ENCODE measurements at places on chromosomes 3 and 15. TPM values are rescaled to one million over a fixed set of nuclear protein-coding genes. Genes with fewer than 3 reads are reported as not detected.
A peak's percentile ranks its signal among the peaks of the same experiment; 100 is the strongest.

- no peak overlapping the region for H3K4me3 ChIP-seq
- no peaks in the 10 kb centered on the region for H3K4me1 ChIP-seq
- H3K27me3 ChIP-seq: no peaks in the 10 kb centered on the region
Observed at GRCh38 chr15:60353245-60353920, 44.4 kb downstream of the ANXA2 start.

The PRSS50 gene
- total RNA-seq: not detected

GRCh38 chr3:141452045-141452444, 34.8 kb upstream of the RASA2 start:
- H3K27ac ChIP-seq: no peak overlapping the region
- peak; percentile 70 for DNase-seq
- H3K27me3 ChIP-seq: no peaks in the 10 kb centered on the region
- no peaks in the 10 kb centered on the region for H3K4me1 ChIP-seq

GRCh38 chr15:47439146-47440111, 277.9 kb upstream of the SEMA6D start:
- H3K4me3 ChIP-seq: no peak overlapping the region
- H3K4me1 ChIP-seq: no peaks in the 10 kb centered on the region
- no peak overlapping the region for H3K27ac ChIP-seq
- no peak for DNase-seq
- H3K27me3 ChIP-seq: no peaks in the 10 kb centered on the region

DNA sequence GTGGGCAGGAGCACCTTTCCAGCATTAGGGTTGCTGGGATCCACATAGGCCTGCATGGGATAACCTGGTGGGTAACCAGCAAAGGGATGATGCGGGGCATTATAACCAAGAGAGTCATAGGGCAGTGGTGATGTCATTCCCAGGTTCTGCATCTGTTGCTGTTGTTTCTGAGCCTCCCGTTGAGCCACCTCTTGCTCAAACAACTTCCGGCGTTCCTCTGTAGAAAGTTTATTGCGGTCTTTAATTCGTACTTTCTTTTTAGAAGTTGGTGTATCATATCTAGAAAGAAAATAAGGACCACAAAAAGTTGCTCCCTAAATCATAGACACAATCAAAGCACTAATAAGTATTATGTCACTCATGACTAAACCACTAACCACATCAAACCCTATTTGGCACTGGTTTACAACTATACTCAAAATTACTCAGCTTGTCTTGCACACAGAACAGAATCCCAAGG, 77.8 kb downstream of the NBEAL2 start:
- DNase-seq: no peak
- no peak overlapping the region for H3K4me3 ChIP-seq
- H3K36me3 ChIP-seq: no peaks in the 10 kb centered on the region
- no peaks in the 10 kb centered on the region for H3K27me3 ChIP-seq

The BCL2A1 gene
- total RNA-seq: not detected

- H3K36me3 ChIP-seq: no peaks in the 10 kb centered on the region
- no peaks in the 10 kb centered on the region for H3K27me3 ChIP-seq
Observed at GRCh38 chr15:52419494-52419893, 109.2 kb downstream of the MYO5A start.

The WDR73 gene
- total RNA-seq: 42.4 TPM

- peaks cover 64% of the 10 kb centered on the region for H3K27me3 ChIP-seq
- no peaks in the 10 kb centered on the region for H3K4me1 ChIP-seq
- no peaks in the 10 kb centered on the region for H3K36me3 ChIP-seq
- H3K27ac ChIP-seq: no peak overlapping the region
- no peak for DNase-seq
Observed at GRCh38 chr15:88738796-88739195, 64.4 kb upstream of the ACAN start.

DNA sequence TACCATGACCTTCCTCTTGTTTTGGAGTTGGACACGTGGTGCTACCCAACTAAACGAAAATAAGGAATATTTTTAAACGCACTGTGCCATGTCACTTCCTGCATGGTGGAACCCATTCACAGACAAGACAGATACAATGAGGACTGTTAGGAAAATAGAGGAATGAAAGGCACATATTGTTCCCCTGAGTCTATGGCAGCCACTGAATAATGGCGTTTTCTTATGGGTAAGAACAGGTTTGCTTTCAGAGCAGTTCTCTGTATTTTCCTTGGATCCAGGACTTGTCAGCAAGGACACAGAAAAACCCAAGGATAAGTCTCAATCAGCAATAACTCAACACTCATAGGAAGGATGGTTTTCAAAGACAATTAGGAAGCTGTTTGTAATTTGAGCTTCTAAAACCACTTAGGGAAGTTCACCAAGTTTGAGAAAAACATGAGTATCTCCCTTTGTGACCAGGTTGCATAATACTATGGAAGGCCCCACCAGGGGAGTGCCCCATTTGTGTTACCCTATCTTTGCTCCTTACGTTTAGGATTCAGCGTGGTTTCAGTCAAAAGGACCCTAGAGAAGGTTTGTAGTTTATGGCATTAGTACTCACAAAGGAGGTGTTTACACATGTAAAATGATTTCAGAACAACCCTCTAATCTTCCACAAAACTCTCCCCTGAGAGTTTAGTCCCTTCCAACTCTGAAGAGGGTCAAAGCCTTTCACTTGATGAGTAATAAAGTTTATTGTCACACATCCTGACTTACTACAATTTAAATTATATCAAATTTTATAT, 487.2 kb upstream of the ATP11B start:
- H3K27ac ChIP-seq: no peak overlapping the region
- no peak for DNase-seq
- H3K4me3 ChIP-seq: no peak overlapping the region
- H3K4me1 ChIP-seq: no peaks in the 10 kb centered on the region

All from A673 (cell line).